ENCODE measurements at places on chromosomes 4 and X.

GRCh38 chr4:112604589-112604988 lies 32.1 kb downstream of the ZGRF1 start:
- no peak for DNase-seq

DNA sequence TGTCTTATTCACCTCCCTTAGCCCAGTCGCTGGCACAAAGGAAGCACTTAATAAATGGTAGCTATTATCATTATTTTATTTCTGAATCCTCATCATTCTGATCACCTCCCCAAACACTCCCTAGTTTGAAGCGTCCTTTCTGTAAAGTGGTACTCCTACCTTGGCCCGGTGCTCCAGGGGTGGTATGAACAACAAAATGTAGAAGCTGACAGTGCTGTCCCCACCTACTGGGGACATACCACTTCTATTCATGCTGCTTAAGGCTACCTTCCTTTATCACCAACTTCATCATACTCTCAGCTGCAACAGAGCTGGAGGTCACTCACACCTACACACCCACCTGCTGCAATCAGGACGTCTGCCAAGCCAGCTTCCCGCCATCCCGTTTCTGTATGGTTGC lies 40.8 kb upstream of the APLN start:
- no peak for DNase-seq

- DNase-seq, result no peak
Measured at GRCh38 chrX:110699109-110699508, 96.5 kb downstream of the CHRDL1 start.

DNA sequence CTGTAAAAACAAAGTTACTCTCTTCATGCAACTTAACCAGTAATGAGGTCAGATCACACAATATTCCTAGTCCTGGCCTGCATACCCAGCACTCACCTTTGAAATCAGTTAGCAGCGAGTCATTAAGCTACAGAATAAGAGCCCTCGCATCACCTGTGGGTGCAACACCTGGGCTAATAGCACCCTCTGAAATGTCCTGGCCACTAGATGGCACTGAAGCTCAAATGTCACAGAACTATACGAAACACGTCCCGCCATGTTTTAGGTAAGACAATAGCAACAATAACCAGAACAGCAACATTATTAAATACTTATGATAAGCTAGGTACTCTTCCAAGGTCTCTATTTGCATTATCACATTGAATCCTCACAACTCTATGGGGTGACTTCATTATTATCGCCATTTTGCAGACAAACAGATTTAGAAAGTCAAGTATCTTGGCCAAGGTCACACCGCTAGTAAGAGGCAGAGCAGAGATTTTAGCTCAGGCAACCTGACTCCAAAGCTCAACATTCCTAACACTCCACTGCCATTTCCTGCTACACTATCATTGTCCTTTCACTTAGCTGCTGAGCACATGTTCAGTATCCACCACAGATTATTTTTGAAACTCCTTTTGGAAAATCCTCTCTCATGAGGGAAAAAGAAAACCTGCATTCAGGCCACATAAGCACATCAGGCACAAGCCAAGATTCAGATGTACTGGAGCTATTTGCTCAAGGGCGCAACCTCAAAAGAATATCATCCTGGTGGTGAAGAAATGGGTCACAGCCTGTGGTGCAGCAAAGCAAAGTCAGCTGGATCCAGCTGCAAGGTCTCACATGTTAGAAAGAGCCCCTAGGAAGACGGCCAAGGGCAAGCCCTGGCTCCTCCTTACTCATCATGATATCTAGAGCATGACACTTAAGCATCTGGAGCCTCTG lies 59.5 kb upstream of the KDR start:
- DNase-seq, result no peak

- no peak for DNase-seq
Measured at GRCh38 chrX:35406386-35406785, 391.8 kb upstream of the MAGEB16 start.

DNA sequence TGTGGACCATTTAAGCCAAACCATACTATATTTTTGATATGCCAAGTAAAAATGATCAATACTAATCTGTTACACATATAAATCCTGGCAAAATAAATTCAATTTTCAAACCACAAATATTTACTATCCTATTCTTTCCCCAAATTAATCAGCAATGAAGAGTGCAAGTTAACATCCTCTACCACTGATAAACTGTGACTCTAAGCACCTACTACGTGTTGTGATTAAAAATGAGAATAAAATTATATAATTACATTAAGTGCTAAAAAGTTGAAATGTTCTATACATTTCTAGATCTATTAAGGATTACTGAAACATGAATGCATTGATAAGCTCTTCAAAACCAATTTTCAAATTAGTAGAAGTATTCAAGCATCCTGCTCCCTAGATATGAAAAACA lies 3.4 kb downstream of the KLHL15 start:
- no peak for DNase-seq

DNA sequence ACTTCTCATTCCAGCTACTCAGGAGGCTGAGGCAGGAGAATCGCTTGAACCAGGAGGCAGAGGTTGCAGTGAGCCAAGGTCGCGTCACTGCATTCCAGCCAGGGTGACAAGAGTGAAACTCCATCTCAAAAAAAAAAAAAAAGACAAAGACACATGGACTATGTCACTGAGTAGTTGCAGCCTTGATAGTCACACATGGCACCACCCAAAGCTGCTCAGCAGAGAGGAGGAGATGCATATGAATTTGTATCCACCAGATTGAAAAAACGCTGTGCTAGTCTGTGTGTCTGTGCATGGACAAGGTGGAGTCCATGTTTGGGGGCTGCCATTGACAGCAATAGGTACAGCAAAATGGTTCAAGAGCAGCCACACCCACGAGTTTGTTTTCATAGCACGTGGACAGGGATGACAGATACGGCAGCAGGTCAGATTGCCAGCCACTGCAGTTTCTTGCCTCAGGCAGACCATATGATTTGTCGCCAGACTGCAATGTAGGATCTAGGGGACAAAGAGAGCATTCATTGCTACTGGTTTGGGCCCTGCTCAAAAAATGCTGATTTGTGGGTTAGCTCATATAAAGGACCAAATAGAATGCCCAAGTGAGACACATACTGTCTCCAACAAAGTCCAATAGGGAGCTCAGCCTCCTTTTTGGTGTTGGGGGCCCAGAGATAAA lies 89.9 kb downstream of the CEP135 start:
- no peak for DNase-seq
